ENCODE measurements at places on chromosomes 1 and 21.

GRCh38 chr1:29551123-29551936 is 315.0 kb downstream of the PTPRU start:
- DNase-seq = no peak

DNA sequence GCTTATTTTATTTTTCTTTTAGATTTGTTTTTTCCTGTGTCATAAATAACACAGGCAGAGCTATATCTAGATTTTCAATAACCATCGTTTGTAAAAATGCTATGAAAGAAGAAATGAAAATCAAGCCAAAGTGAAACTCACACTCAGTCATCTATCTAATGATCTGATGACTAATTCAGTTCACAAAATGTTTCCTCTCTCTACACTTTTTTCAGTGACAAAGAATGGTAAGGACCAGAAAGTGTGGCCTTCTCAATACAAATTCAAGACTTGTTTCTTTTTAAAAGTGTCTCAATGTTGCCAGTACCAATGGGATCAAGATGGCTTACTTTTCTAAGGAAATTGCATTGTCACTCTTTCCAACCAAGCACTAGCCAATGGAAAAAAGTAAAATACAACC is 282.8 kb upstream of the PKN2 start:
- DNase-seq = no peak

DNA sequence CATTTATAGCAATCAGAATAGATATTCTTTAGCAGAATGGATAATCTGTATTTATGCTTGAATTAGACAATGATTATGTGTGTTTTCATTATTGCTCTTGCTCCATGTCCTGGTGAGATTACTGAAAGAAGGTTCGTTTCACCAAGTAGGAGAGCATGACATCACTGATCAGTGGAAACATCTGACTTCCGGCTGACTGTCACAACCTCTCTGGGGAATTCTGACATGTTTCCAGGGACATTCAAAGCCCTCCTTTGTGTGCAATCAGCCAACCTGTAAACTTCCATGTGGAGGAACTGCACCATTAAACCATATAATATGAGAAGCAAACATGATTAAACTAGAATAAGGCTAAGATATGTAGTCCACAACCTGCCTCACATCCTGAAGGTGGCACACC is 424.8 kb upstream of the ADGRL4 start:
- DNase-seq = no peak

GRCh38 chr1:244920911-244921761 is 56.8 kb upstream of the HNRNPU start:
- DNase-seq = no peak

DNA sequence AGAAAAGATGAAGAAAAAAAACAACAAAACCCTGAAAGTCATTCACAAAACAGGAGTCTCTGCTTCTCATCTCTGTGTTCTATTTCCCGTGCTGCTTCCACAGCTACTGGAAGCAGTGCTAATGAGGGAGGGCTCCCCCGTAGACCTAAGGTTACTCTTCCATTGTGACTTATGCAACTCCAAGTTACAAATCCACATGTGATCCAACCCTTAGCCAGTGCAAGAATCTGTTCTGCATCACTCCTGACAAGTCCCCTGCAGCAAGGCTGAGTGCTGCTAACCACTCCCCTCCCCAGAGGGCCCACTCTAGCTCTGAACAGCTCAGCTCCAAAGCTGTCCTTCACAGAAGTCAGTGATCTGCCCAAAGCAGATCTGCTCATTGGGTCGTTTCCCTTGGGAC is 10.3 kb downstream of the DNALI1 start:
- DNase-seq = no peak

- DNase-seq = peak; percentile 29
These were observed 8.6 kb downstream of the YBEY start for GRCh38 chr21:46294647-46295176.

Data from fibroblast of gingiva (primary cell).